Activated CD4-positive, CD25-positive, alpha-beta regulatory T cell treated with anti-CD3 and anti-CD28 coated beads, Interleukin-2, amount 50 U/mL, for 72 hours (primary cell): ENCODE measurements at places on chromosomes 12 and 14.
A peak's percentile ranks its signal among the peaks of the same experiment; 100 is the strongest.

GRCh38 chr12:104180374-104180773, 35.2 kb upstream of the TXNRD1 start:
- no peak for DNase-seq

DNA sequence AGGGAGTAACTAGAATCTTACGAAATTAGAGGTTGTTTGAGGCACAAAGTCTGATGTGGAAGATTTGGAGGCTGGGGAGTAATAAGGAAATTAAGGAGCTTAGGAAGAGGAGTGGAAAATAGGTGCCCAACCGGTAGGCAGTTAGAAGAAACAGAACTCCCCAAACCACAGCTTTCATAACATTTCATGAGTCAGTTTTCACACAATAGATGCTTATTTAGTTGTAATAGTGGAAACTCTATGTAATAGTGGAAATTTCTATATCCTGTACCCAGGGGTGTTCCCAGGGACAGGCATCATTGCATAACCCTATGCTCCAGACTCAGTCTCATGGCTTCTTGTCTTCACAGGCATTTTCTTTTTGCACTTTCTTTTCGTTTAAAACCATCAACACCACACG, 8.3 kb downstream of the C3AR1 start:
- DNase-seq: no peak

GRCh38 chr12:111093428-111094142, 173.2 kb upstream of the MYL2 start:
- DNase-seq: no peak

- DNase-seq: no peak
These were observed 11.0 kb upstream of the GSG1 start for GRCh38 chr12:13114251-13115052.

- no peak for DNase-seq
These were observed 55.6 kb downstream of the FNTB start for GRCh38 chr14:65042296-65042695.

GRCh38 chr12:117882603-117883184, 86.1 kb downstream of the KSR2 start:
- DNase-seq: no peak

- no peak for DNase-seq
These were observed 30.7 kb upstream of the LALBA start for GRCh38 chr12:48600552-48600951.

DNA sequence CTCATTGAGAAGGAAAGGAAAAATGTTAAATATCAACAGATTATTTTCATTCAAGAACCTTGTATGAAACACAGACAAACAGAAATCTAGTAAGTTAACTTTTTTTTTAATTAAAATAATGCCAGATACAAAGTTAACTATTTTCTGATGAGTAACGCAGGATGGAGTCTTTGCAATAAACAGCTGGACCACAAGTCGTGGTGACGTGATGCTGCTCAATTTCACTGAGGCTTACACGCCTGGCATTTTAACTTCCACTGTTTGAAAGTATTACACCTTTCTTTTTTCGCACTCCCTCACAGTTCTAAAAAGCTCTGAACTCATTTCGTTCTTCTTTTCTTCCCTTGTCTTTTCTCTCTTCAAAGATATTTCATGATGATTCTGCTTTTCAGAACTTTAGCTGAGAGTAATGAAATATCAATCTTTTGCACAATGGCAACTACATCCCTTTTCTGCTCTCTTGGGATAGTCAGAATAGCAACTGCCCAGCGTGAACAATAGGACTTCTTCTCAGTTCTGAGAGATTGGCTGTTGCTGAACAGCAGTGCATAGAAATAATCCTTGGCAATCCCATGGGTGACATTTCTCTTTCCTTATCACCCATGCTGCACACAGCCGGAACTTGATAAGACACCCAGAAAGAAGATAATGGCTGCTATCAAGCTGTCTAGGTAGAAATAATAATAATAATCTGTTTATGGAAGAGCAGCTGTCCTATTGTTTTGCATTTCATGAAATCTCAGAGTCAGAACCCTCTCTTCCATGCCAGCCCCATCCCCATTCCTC, 160.5 kb downstream of the BTG1 start:
- no peak for DNase-seq

DNA sequence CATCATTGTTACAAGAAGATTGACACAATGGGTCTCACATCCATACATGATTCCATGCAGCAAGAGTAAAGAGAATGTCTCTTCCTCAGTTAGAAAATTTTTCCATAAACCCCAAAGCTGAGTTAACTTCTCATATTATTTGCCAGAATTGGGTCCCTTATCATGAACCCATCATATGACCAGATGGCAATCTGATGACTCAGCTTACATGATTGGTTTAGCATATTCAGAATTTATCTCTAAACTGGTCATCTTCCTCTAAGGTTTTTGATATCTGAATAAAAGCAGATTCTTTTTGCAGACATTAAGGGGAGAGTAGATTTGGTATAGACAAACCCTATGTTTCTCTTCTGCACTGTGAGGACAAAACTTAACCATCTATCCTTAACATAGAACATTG, 174.9 kb downstream of the PIK3C2G start:
- no peak for DNase-seq

DNA sequence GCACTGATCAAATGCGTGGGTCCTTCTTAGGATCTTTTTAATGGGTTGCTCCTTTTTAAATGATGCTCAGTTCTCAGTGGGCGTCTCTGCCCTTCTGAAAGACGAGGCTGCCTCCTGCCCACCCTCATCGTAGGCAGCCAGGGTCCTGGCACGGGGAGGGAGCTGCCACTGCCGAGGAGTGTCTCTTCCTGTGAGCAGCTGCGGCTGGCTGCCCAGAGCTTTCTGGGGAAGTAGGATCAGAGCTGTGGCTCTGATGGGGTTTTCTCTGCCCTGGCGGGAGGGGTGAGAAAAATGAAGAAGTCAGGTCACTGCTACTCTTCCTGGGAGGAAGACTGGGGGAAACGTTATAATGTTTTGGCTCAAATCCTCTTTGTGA, 31.1 kb upstream of the BEGAIN start:
- no peak for DNase-seq

GRCh38 chr12:131345521-131346436, 365.1 kb upstream of the SFSWAP start:
- DNase-seq: no peak

DNA sequence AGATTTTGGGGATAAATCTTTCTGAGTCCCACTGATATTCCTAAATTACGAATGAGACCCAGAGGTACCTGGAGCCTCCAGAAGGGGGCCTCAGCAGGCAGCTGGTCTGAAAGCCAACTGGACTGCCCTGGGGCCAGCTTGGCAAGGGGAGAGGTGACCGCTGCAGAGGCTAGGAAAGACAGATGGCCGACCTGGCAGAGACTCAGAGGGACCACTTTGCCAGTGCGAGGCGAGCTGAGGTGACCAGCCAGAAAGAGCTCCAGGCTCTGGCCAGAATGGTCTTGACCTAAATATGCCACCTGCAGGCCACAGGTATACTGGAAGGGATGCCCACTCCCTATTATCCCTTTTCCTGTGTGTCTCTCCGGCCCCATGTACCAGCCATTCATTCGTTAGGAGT, 256.8 kb upstream of the GARIN6 start:
- no peak for DNase-seq

- no peak for DNase-seq
These were observed 48.8 kb upstream of the VRK1 start for GRCh38 chr14:96748362-96748761.

- no peak for DNase-seq
These were observed 7.0 kb upstream of the MSI1 start for GRCh38 chr12:120376009-120376408.

DNA sequence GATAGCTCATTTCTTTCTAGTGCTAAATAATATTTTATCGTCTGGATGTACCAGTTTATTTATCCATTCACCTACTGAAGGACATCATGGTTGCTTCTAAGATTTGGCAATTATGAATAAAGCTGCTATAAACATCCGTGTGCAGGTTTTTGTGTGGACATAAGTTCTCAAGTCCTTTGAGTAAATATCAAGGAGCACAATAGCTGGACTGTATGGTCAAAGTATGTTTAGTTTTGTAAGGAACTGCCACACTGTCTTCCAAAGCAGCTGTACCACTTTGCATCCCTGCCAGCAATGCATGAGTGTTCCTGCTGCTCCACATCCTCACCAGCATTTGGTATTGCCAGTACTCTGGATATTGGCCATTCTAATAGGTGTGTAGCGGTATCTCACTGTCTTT, 447.4 kb downstream of the MED13L start:
- DNase-seq: no peak

DNA sequence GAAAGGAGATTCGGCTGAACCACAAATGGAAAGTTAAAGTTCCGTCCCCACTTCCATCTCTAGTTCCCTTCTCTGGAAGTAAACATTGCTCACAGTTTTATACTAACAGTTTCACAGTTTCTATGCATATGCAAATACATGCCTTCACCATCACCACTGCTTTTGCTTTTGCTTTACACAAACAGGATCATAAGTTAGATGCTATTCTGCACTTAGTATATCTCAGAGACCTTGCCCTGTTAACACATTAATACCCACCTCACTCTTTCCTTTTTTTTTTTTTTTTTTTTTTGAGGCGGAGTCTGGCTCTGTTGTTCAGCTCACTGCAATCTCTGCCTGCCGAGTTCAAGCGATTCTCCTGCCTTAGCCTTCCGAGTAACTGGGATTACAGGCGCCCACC, 890 bp downstream of the TEP1 start:
- DNase-seq: no peak

DNA sequence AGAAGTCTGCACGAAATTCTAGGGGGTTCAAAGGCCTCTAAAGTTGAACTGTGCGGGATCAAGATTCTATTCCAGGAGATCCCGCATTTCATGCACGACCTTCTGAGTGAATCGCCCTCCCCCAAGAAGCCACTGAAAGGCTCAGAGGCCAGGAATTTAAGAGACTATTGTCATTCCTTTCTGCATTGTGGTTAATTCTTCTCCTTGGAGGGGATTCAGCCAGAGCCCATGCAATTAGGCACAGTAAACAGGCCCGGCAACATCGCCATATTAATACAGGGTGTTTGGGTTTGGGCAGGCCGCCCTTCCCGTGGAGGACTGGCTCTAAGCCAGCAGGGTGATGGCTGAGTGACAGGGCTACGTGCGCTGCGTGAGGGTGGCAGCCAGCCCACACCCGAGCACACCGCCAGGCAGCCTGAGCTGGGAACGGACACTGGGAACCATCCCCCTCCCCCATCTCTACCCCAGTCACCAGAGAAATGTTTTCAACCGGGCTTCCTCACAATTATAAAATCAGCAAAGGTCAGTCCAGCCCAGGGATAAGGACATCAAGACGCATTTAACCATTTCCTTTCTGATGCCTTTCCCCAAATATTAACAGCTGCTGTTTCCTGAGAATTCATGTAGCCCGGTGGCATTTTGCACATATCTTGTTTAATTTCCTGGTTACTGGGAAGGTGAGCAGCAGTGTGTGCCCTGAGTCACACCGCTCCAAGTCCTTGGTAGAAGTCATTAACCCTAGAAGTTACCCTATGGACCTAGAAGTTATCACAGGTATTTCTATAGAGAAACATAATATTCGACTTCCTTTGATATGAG, 12.5 kb downstream of the EGLN3 start:
- DNase-seq: no peak

DNA sequence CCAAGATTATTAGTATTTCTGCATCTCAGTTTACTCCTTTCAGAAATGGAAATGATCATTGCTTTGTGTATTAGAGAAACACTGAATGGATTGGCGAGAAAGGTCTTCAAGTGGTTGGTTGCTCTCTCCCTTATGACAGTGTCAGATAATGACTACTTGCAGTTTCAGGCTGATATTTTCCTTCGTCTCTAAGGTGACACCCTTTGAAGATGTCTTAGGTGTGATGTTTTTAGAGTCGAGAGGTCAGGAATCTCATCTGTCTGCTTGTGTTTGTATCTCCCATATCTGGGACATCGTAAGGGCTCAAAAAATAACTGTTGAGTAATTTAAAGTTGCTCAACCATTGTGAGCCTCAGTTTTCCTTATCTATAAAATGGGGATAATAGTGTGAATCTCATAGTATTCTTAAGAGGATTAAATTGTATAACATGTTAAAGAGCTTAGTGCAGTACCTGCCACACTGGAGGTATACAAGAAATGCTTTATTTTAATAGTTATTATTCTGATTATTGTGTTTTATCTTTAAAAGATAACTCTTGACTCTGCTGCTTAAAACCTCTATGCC, 40.1 kb downstream of the NPAS3 start:
- DNase-seq: no peak

GRCh38 chr12:119693511-119693910, 25.6 kb downstream of the PRKAB1 start:
- DNase-seq: no peak

DNA sequence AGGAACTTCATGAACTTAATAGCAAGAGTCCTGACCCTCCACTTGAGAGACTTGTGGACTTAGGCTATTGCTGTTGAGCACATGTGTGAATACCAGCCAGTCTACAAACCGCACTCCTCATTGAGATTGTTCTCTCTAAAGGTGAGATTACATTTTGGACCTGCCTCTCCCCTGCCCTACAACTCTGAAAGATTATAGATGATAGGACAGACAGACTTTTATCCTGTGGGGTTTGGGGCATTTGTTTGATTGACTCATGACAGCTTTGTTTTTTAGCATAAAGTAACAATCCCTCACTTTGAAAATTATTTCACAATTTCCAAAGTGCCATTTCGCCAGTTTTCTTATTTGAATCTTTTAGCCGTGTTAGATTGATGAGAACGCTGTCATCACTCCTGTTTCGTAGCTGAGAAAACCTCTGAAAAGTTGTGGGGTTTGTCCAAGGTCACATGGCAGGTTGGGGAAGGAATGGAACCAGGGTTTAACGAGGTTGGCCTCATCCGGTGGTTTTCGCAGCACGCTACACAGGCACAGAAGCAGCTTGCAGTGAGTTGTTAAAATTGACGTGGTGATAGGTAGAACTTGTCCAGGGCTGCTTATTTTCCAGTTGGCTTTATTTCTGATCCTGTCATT, 836 bp downstream of the EVL start:
- DNase-seq: peak; percentile 72

- DNase-seq: no peak
These were observed 526.1 kb downstream of the CCER1 start for GRCh38 chr12:90428881-90429280.

DNA sequence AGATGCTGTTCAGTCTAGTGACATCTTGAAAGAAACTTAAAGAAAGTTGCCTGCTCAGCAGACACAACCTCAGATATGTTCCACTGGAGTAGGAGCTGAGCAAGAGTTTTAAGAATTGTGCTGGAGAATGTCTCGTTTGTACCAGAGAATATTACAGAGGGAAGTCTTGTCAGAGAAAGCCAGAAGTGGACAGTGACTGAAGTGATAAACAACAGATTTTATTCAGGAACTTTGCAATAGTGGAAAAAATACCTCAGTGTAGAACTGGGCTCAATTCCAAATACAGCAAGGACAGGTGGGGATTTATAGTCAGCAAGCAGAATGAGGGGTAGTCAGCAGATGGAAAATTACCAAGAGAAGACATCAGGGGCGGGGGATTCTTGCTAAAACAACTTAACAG, 18.6 kb downstream of the ZDHHC17 start:
- no peak for DNase-seq
